ENCODE measurements at places on chromosomes 12 and 14. TPM values are rescaled to one million over a fixed set of nuclear protein-coding genes. Genes with fewer than 3 reads are reported as not detected.

The PLEKHA5 gene
- total RNA-seq, result 15.2 TPM

The GLIPR1L1 gene
- total RNA-seq, result not detected

The CAPZA3 gene
- not detected for total RNA-seq

The HDAC7 gene
- total RNA-seq, result 83.5 TPM

The CCDC91 gene
- total RNA-seq, result 5.7 TPM

The COCH gene
- 3.4 TPM for total RNA-seq

Measured in mesangial cell (primary cell).